Right renal pelvis (tissue), 4 donors: ENCODE measurements at places on chromosomes 7 and 10. TPM values are rescaled to one million over a fixed set of nuclear protein-coding genes. Genes with fewer than 3 reads are reported as not detected.

GRCh38 chr10:130927157-130927556, 384.4 kb downstream of the TCERG1L start:
- DNase-seq: no peak

DNA sequence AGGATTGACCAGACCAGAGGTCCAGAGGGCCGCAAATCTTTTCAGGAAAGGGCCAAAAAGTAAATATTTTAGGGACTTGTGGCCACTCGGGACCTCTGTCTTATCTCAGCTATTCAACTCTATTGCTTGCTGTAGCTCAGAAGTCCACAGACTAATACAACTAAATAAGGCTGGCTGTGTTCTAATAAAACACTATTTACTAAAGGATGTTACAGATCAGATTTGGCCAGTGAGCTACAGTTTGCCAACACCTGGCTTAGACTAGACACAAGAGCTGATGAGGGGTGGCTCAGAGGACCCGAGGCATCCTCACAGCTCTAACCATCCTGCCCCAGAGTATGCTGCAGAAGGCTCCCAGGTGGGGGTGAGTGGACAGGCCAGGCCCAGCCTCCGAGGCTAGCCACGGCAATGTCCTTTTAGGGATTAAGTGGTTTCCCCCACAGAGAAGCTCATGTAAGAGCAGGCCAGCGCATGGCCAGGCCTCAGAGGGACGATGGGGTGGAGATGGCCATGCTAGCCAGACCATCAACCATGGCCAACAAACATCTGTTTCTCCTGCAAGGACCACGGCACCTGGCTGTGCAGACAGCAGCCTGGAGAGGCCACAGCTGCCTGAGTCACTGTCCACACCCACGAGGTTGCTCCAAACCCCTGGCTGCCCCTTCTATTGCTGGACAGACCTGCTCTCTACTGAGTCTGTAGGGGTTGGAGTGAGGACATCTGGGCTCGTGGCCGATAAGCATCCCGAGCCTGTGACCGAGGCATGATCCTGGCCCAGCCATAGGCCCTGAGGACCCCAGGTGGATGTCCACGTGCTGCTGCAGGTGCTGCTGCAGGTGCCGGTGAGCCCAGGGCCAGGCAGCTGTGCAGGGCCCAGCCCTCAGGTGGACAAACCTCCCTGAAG, 76.5 kb downstream of the AFAP1L2 start:
- no peak for DNase-seq

GRCh38 chr7:45143616-45144015, 14.0 kb upstream of the RAMP3 start:
- no peak for DNase-seq

- DNase-seq: no peak
Measured at GRCh38 chr7:130925136-130925794, 191.3 kb upstream of the KLF14 start.

RSBN1L gene
- polyA plus RNA-seq: 29.6 TPM

PTPRE gene
- 6.3 TPM for polyA plus RNA-seq

MINDY4 gene
- 11.1 TPM for polyA plus RNA-seq
